ENCODE measurements at places on chromosomes 4 and X.

- DNase-seq = no peak
Observed at GRCh38 chr4:74311696-74312313, 3.5 kb downstream of the EPGN start.

DNA sequence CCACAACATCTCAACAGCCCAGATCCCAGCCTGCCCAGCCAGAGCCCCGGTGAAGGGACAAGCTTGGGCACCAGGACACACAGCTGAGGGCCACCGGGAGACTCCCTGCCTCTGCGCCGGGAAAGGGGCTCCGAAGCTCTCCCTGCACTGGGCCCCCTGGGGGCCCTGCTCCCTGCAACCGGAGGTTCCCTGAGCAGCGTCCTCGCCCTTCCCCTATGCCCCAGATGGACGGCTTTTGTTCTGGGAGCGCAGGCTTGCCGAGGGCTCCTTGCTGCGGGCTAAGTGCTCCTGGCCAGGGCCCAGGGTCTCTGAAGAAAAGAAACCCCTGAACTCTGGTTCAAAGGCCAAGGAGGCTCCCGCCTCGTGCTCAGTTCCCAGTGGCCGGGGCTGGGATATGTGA is 899 bp upstream of the ZFP92 start:
- DNase-seq = no peak

DNA sequence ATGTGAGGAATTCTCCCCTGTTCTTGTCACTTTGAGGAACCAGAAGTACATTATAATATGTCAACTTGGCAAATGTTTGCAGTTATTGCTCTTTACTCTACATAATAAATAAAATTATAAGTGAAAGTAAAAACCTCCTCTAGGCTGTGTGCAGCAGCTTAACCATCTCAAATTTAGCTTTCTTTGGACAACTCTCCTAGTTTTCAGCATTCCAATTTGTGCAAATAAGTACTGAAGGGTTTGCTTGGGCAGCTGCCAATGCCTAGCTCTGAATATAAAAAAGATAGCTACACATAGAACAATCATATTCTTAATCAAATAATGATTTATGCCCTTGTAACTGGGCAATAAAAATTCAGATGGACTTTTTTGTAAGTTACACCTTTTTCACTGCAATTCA is 82.5 kb downstream of the GASK1B start:
- DNase-seq = no peak

DNA sequence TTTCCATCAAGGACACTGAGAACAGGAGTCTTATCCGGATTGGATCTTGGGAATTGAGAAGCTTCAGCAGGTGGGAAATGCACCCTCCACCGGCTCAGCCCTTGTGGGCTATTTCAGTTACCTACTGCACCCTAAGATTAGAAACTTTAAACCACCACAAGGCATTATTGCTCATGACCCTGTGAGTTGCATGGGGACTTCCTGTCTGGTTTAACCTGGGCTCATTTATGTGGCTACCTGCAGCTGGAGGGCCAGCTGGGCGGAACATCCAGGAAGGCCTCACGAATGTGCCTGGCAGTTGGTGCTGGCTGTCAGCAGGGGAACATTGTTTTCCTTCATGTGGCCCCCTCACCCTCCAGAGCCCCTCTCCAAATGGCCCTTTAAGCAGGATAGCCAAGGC is 164.1 kb downstream of the DEFB131A start:
- no peak for DNase-seq

- DNase-seq = no peak
Observed at GRCh38 chrX:74009041-74009440, 294.9 kb upstream of the ZCCHC13 start.

- DNase-seq = no peak
Observed at GRCh38 chr4:182224192-182224850, 18.9 kb upstream of the TENM3 start.

DNA sequence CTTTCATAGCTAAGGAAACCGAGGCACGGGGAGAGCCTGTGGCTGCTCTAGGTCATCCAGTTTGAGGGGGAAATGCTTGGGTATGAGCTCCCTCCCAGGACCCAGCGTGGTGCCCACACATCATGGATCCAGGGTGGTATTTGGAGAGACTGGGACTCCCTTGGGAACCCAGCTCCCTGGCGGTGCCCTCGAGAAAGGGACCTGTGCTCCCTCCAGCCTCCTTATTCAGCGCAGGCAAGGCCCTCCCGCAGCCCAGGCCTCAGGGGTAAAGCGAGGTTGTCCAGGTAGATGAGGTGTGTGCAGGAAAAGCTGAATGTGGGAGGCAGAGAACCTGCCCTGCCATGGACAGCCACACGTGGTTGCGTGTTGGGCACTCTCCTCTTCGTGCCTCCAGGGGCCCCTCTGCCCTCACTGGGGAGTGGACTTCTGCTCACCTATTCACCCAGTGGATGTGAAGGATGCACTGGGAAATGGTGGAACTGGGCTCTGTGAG is 53.8 kb upstream of the GPR78 start:
- no peak for DNase-seq

DNA sequence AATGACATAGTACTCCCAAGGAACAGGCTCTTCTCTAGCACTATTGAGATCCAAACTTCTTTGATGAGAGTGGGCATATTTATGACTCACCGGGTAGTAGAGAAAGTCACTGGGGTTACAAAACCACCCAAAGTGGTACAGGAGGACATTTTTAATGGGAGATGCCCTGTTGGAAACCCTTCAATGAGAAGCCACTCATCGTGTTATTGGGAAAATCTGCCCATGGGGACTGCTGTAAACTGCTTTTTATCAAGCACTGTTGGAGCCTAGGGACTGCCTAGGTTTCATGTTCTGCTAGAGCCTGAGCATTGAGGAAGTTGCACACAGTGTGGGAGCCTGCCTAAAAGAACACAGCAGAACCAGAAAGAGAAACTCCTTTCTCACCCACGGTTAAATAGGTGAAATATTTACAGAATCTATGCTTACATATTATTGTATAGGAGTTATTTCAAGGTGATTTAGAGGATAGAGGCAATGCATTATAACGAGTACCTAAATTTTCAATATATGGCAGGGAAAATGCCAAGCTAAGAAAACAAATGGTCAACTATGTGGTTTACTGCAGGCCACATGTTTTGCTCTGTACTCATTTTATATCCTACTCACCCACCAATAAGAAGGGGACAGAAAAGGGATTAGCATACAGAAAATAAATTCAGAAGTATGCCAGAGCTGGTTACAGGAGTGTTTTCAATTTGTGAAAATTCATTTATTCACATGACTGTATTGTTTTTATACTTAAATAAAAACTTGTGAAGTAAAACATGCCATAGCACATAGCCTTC is 559.1 kb downstream of the FSTL5 start:
- DNase-seq = no peak

DNA sequence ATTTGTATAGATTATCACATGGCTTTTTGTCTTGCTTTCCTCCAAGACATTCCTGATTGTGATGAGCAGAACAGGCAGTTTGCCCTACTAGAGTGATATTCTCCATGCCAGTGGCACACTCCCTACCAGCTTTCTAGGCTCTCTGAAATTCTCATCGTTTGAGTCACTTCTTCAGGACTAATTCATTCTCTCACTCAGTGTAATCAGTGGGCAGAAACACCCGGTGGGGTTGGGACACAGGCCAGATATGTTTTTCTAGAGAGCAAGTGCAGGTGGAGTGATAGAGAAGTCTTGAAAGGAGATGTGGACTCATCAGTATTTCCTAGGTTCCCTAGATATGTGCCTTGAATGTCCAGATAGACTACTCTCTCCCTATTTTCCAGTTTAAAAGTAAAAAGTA is 13.1 kb downstream of the RAB33A start:
- DNase-seq = no peak

- no peak for DNase-seq
Observed at GRCh38 chrX:68995386-68995779, 166.6 kb downstream of the EFNB1 start.

DNA sequence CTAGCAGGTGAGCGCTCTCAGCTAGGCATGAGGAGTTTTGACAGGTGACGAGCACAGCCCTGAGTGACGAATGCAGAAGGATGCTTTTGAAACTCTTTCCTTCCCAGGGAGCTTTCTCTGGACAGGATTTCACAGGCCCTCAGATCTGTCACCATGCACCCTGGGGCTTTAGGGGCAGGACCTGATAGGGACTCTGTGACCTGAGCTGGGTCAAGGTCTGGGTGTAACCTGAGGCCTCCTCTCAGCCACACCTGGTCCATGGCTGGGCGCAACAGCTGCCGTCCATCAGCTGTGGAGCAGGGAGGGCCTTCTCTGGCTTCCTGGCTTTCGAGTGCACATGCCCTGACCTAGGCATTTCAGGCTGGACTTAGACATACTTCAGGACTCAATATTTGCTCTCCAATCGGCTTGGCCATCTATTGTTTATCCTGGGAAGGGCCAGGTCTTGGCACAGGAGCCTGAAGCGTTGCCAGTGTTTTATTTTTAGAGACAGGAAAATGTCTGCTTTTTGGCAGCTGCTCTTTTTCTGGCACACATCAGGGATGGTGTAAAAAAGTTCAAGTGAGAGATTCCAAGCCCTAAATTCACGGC is 56.4 kb downstream of the C4orf51 start:
- DNase-seq = no peak

DNA sequence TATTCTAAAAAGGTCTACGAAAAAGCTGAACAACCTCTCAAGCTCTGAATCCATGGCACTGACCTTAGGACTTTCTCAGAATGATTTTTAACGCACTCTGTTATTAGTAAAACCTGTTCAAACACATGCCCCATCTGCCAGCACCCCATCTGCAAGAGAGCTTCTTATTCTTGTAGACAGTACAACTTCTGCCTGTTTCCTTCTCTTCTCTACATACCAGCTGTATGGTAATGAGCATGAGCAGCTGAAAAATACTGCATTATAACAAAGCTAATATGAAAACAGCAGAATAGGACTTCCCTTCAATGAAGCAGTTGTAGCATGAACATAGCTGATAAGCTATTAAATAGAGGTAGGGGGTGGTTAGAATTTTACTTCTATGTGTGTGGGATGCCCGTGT is 167.9 kb downstream of the FBXW7 start:
- no peak for DNase-seq

- DNase-seq = no peak
Observed at GRCh38 chr4:115315182-115315581, 201.8 kb upstream of the NDST4 start.

GRCh38 chr4:165368114-165368513 is 10.7 kb upstream of the CPE start:
- no peak for DNase-seq

DNA sequence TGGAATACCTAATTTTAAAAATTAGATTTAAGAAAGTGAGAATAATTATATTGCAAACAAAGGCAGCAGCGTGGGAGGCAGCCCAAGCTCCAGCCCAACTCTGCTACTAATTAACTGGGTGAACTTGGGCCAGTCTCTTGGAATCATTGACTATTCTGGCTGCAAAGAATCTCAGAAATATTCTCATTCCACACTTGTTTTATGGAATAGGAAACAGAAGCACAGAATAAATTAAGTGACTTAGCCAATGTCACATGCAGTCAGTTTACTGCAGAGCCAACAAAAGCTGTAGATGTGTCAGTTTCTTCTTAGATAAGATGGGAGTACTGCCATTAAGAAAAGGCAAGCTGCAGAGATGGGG is 132.6 kb upstream of the FAM9B start:
- no peak for DNase-seq

DNA sequence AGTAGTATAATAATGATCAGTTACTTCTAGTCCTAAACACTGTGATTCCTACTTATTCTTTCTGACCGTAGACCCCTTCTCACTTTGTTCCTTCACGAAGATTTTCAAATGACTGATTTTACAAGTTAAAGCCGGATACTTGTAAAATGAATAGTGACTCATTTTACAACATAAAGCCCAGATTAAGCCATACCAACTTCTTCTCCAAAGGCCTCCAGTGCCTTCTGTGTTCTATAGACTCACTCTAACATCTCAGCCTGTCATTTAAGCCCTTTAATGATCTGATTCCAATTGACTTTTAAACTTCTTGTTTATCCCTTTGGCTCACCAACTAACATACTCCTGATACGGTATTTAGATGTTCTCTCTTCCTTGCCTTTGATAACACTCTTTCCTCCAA is 480.0 kb upstream of the HS3ST1 start:
- no peak for DNase-seq

- DNase-seq = no peak
Observed at GRCh38 chrX:36480441-36480990, 527.6 kb upstream of the FAM47C start.

GRCh38 chr4:136573460-136573859 is 958.8 kb downstream of the PCDH18 start:
- no peak for DNase-seq

- no peak for DNase-seq
Observed at GRCh38 chrX:13094828-13095341, 50.5 kb upstream of the FAM9C start.

DNA sequence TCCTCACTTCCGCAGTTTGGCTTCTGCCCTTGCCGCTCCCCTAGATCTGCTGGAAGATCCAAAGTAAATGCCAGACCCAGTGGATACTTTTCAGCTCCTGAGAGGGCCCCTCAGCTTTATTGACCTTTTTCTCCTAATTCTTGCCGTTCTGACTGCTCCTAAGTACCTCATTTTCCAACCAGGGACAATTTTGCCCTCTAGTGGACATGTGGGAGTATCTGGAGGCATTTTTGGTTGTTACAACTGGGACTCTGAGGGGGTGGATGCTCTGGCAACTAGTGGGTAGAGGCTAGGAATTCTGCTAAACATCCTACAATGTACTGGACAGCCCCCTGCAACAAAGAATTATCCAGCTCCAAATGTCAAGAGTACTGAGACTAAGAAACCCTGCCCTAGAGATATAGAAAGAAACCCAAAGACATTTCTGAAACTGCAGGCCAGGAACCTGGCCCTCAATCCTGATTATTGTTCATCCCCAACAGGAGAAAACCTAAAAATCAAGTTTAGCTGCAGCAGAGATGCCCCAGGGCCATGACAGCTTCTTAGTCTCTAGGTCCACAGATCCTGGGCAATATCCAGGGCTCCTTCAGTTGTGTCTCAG is 3.4 kb downstream of the TEX13B start:
- DNase-seq = no peak

- DNase-seq = no peak
Observed at GRCh38 chr4:147825451-147826287, 93.8 kb downstream of the ARHGAP10 start.

- no peak for DNase-seq
Observed at GRCh38 chrX:9279234-9279544, 185.7 kb upstream of the TBL1X start.

GRCh38 chr4:172986114-172986513 is 182.5 kb upstream of the GALNT7 start:
- no peak for DNase-seq

DNA sequence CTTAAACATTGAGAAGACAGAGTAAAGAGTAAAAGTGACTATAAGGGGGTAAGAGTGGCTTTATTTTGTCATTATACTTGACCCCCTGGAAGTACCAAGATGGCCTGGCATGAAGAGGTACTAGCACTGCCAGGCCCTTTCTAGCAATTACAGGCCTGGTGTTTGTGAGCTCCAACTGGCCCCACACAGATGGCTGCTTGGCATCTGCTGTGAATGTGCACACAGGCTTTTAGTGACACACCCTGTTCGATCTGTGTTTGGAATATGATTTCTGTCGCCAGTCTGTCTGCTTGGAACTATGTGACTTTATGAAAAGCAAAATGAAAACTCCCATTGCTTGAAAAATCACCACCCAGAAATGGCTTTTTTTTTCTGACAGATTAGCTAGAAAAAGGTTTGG is 123.3 kb downstream of the CLCN4 start:
- no peak for DNase-seq
